ENCODE measurements at places on chromosomes 3 and 15. TPM values are rescaled to one million over a fixed set of nuclear protein-coding genes. Genes with fewer than 3 reads are reported as not detected.
A peak's percentile ranks its signal among the peaks of the same experiment; 100 is the strongest.

DNA sequence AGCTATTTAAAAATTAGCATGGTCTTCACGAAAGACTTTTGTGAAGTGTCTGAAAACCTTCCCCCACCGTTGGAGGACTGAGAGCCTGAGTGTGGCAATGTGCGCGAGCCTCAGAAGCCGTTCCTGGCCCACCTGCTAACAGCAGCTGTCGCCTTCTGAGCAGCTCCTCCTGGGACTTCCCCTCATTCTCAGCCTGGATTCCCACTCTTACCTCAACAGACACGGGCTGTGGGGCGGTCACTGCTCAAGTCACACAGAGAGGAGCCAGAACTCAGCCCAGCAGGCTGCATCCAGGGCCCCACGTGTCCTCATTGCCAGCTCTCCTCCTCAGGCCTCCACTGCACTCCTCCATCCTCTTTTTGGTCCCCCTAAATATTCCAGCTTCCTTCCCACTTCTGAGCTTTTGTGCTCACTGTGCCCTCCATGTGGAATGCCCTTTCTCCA, 7.8 kb downstream of the DNASE1L3 start:
- DNase-seq, result no peak

DNA sequence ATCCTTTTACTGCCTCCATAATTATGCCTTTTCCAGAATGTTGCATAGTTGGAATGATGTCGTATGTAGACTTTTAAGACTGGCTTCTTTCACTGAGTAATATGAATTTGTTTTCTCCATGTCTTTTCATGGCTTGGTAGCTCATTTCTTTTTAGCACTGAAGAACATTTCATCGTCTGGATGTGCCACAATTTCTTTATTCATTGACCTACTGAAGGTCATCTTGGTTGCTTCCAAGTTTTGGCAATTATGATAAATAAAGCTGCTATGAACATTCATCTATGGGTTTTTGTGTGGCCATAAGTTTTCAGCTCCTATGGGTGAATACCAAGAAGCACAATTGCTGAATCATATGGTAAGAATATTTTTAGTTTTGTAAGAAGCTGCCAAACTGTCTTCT, 23.2 kb upstream of the RARRES1 start:
- no peak for DNase-seq

GRCh38 chr3:196963631-196963953, 5.0 kb downstream of the PIGZ start:
- no peak for DNase-seq

- no peak for DNase-seq
Observed at GRCh38 chr3:138687236-138687635, 78.7 kb downstream of the FAIM start.

- no peak for DNase-seq
Observed at GRCh38 chr15:87781959-87782625, 474.4 kb downstream of the NTRK3 start.

- no peak for DNase-seq
Observed at GRCh38 chr3:165078293-165078692, at the start of gene SI. Gene SI (minus strand): TSS chr3:165078496. CDS start chr3:165076012, 2,484 bp downstream.

- DNase-seq, result peak; percentile 85
Observed at GRCh38 chr3:195150181-195151118, 120.5 kb downstream of the XXYLT1 start.

The HESX1 gene
- 0.63 TPM for total RNA-seq

The XCR1 gene
- not detected for total RNA-seq

The MST1R gene
- total RNA-seq, result 0.13 TPM

The GAP43 gene
- total RNA-seq, result not detected

The CCR8 gene
- not detected for total RNA-seq

The TP63 gene
- not detected for total RNA-seq

The BFSP2 gene
- not detected for total RNA-seq

The TRAIP gene
- total RNA-seq, result 3.2 TPM

The ISY1 gene
- total RNA-seq, result 40.8 TPM
